GM13976 (cell line): ENCODE measurements at places on chromosomes 7 and 10.

DNA sequence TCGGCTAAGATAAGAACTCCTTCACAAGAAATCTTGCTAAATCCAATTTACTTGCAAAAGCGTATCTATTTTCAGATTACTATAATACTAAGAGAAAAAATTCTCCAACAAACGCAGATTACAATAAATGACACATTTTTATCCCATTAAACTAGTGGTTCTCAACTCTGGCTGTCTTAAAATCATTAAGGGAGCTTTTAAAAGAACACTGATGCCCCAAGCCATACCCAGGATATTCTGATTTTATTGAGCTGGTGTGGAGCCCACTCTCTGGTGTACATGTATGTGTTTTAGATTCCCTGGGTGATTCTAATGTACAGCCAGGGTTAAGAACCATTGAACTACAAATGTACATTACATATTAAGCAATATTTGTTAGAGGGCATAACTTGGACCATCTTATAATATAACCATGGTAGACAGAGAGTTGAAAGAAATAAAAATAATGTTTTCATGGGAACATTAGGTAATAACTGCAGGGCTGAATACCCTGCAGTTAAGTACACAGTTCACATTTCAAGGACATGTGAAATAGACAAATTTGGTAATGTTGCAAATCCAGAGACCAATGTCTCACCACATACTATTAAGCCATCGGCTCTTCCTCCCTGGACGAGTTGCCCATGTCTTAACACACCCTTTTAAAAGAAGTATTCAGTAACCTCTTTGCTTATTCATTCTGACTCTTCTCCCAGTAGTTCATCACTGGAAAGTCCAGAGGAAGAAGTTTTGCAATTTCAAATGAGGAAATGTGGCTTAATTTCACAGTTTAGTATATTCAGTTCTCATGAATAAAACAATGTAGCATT is 6.2 kb downstream of the GSAP start:
- DNase-seq, result no peak

GRCh38 chr7:51352174-51353100 is 35.8 kb upstream of the COBL start:
- DNase-seq, result no peak

- no peak for DNase-seq
Measured at GRCh38 chr7:7779888-7780287, 61.5 kb upstream of the RPA3 start.

DNA sequence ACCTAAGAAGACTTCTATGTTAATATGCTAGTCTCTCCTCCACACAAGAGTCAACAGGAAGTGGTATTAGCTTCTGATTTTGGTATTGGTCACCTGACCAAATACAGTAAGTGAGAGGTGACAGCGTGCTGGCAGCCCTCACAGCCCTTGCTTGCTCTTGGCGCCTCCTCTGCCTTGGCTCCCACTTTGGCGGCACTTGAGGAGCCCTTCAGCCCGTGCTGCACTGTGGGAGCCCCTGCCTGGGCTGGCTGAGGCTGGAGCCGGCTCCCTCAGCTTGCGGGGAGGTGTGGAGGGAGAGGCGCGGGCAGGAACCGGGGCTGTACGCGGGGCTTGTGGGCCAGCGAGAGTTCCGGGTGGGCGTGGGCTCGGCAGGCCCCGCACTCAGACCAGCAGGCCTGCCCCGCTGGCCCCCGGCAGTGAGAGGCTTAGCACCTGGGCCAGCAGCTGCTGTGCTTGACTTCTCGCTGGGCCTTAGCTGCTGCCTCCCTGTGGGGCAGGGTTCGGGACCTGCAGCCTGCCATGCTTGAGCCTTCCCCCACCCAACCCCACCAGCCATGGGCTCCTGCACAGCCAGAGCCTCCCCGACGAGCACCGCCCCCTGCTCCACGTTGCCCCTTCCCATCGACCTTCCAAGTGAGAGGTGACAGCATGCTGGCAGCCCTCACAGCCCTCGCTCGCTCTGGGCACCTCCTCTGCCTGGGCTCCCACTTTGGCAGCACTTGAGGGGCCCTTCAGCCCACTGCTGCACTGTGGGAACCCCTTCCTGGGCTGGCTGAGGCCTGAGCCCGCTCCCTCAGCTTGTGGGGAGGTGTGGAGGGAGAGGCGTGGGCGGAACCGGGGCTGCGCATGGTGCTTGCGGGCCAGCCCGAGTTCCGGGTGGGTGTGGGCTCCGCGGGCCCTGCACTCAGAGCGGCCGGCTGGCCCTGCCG is 4.2 kb upstream of the ACSL5 start:
- no peak for DNase-seq

DNA sequence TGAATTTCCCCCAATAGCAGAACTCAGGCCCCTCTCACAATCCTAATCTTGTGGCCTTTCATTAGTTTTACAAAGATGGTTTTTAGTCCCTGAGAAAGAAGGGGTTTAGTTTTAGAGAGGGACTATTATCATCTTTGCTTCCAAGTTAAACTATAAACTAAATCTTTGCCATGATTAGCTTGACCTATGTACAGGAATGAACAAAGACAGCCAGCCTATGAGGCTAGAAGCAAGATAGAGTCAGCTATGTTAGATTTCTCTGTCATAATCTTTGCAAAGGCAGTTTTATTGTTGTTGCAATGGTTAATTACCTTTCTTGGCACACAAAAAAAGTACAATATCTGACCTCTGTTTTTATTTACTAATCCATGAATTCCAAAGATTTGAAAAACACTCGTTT is 19.1 kb downstream of the RNF133 start:
- no peak for DNase-seq

- no peak for DNase-seq
Measured at GRCh38 chr10:118742032-118742431, 12.7 kb downstream of the CACUL1 start.

DNA sequence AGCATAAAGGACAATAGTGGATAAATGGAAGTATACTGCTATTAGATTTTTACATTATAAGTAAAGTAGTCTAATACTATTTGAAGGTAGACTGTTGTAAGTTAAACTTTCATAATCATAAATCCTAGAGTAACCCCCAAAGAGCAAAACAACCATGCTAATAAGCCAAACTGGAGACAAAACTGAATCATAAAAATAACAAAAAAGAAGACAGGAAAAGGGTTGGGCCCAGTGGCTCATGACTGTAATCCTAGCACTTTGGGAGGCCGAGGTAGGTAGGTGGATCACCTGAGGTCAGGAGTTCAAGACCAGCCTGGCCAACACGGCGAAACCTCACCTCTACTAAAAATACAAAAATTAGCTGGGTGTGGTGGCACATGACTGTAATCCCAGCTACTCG is 9.7 kb downstream of the CACUL1 start:
- DNase-seq, result no peak

DNA sequence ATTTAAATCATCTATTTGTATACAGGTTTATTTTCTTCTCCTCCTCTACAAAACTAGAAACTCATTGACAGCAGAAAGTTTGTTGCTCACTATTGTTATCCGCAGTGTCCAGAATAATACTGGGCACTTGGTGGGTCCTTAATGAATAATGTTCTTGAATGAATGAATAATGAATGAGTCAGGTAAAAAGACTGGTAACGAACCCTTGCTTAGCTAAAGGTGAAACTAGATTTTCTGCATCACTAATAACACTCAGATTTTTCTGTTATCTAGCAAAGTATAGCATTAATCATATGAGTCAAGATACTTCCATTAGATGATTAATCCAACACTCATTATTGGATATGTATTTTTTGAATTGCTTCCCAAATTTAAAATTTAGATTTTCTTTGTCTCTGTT is 953.2 kb downstream of the SORCS3 start:
- no peak for DNase-seq

- peak; percentile 17 for DNase-seq
Measured at GRCh38 chr7:95246831-95247370, 77.4 kb downstream of the PON1 start.

- DNase-seq, result no peak
Measured at GRCh38 chr10:96488161-96488935, 25.4 kb downstream of the TLL2 start.

DNA sequence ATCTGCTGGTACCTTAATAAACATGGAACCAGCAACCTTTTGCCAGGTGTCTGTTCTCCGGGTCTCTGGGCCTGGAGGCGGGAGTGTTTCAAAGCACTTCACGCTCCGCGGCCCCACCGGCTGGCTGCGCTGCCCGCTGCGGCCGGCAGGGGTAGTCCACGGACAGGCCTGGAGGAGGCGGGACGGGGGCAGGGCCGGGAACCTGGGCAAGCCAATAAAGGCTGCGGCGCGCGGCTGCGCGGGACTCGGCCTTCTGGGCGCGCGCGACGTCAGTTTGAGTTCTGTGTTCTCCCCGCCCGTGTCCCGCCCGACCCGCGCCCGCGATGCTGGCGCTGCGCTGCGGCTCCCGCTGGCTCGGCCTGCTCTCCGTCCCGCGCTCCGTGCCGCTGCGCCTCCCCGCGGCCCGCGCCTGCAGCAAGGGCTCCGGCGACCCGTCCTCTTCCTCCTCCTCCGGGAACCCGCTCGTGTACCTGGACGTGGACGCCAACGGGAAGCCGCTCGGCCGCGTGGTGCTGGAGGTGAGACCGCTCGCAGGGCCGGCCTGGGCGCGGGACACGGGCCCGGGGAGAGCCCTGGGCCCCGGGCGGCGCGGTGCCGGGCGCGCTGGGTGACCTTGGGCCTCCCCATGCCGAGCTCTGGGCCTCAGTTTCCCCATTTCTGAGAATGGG is at the start of gene PPIF:
TSS of gene PPIF (plus strand) at position 244 of the 668 bp plus-strand sequence. CDS start at position 324, 80 bp downstream.
- DNase-seq, result peak; percentile 96

- DNase-seq, result no peak
Measured at GRCh38 chr10:114157912-114158311, 16.1 kb downstream of the CCDC186 start.

GRCh38 chr10:28263136-28263857 is 39.6 kb downstream of the MPP7 start:
- no peak for DNase-seq

DNA sequence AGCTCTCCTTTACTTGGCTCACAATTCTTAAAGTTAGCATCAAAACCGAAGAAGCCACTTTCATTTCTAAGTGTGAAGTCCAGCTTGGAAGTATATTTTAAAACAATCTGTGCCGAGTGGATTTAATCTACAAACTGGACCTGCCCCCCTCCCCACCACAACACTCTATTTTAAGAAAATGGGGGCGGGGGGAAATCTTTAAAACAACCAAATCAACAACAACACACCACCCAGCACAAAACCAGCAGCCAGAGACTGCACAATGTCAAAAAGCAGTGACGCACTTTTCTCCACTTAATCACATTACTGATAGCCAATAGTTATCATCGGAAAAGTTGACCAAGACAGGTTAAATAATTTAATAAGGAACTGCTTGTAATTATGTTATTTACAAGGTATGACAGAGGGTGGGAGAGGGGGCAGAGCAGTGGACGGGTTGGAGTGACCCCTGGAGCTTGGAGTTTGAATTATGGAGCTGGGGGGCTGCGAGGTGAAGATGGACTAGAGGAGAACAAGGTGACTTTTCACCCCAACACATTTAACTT is 2.8 kb downstream of the EBF3 start:
- DNase-seq, result no peak

DNA sequence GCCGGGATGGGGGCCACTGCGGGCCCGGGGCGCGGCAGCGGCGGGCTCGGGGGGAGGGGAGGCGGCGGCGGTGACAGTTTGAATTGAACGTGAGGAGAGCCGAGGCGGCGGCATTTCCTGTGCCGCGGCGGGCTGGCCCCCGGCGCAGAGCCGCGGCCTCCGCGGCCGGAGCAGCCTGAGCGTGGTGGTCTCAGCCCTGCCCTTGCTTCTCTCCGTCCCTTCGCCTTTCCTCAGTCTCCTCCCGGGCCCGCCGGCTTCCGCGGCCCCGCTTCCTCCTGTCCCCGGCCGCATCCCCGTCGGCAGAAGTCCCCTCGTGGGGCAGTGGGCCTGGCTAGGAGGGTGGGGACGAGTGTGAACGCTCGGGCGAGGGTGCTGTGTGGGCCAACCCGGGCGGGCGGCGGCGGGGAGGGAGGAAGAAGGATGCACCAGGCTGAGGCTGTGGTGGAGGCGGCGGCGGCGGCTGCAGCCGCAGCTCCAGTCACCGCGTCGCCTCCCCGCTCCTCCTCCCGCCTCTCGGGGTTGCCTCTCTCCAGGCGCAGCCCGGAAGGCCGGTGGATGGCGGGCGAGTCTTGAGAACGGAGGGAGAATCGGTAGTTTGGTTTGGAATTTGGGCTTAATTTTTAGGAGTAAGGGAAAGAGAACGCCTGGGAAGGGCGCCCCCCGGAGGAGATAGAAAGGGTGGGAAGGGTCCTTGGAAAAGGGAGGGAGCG is 690 bp downstream of the SEPTIN7 start:
- peak; percentile 68 for DNase-seq

GRCh38 chr10:3990307-3990706 is 205.3 kb upstream of the KLF6 start:
- no peak for DNase-seq

- no peak for DNase-seq
Measured at GRCh38 chr10:123464430-123465323, 201.5 kb upstream of the GPR26 start.

DNA sequence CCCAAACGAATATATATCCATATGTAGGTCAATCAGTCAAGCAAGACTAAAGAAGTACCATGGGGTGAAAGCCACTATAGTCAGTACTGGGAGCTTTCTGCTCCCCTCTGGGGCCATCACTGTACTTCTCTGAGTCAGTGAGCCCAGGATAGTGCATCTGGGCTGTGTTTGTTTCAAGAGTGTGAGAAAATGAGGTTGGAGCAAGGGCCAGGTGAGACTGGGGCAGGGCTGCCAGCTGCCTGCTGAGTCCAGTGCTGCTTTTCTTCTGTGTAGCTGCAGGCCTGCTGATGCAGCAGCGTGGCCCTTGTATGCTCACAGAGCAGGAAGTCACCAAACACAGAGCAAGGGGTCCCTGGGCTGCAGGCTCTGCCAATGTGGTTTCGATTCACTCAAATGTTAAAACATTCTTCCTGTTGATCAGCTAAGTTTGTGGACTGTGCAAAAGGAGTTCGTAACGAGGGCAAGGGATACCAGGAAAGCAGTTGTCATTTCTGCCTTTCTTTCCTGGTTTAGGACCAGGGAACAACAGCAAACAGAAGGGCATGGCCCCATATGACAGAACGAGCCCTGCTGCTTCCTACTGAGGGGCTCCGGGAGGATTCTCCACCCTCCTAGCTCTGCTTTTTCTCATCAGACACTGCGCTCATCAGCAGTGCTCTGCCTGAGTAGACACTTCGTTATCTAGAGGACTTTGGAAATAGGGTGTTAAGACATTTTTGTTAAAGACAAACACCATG is 65.4 kb upstream of the TNS3 start:
- DNase-seq, result no peak

DNA sequence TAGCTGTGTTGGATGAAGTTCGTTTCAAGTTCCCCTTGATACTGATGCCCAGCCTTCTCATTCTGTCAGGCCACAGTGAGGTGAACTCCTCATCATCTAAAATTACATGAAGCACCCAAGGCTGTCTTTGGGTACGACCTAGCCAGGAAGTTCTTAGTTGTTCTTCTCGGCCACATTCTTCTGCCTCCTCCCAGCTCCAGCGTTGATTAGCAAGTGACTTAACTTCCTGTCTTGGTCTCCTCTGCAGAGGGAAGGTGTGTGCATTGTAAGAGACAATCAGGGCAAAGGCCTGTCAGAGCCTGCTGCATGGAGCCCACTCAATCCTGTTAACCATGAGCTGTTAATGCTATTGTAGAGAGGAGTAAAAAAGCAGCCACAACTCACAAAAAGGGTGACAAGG is 43.2 kb upstream of the CPXM2 start:
- no peak for DNase-seq
